ENCODE measurements at places on chromosomes 13 and 19. TPM values are rescaled to one million over a fixed set of nuclear protein-coding genes. Genes with fewer than 3 reads are reported as not detected.

ARHGAP45 gene
- total RNA-seq = 5.7 TPM

ZNF568 gene
- total RNA-seq = 28.4 TPM

PEAK3 gene
- not detected for total RNA-seq

DACT3 gene
- total RNA-seq = 20.0 TPM

ZNF66 gene
- 25.4 TPM for total RNA-seq

BEST2 gene
- total RNA-seq = not detected

CXCL17 gene
- 1.7 TPM for total RNA-seq

CALR3 gene
- not detected for total RNA-seq

ZSCAN4 gene
- total RNA-seq = not detected

ACER1 gene
- total RNA-seq = not detected

SIGLECL1 gene
- total RNA-seq = not detected

ZNF8 gene
- total RNA-seq = 7.8 TPM

NDFIP2 gene
- total RNA-seq = 49.3 TPM
